ENCODE measurements at places on chromosomes 6 and 20.
A peak's percentile ranks its signal among the peaks of the same experiment; 100 is the strongest.

GRCh38 chr6:134295953-134296553, 21.9 kb downstream of the SGK1 start:
- DNase-seq: peak; percentile 16

- DNase-seq: no peak
Measured at GRCh38 chr6:84601366-84601765, 163.0 kb downstream of the TBX18 start.

DNA sequence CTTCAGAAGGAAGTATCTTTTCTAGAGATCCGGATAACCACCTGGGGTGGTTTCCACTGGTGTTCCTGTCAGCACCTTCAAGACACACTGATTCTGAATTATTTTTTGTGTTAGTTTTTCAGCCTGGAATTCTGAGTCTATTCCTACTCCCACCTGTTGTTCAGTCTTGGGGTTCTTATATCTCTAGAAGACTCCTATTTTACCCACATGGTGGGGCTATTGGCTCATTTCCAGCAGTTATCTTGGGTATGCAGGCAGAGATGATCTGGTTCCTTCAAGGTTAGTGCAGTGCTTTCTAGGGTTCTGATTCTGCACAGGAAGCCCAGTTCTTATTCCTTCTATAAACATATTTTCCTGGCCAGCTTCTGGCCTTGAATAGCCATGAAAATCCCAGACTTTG, 175.6 kb upstream of the PDE7B start:
- peak; percentile 13 for DNase-seq

DNA sequence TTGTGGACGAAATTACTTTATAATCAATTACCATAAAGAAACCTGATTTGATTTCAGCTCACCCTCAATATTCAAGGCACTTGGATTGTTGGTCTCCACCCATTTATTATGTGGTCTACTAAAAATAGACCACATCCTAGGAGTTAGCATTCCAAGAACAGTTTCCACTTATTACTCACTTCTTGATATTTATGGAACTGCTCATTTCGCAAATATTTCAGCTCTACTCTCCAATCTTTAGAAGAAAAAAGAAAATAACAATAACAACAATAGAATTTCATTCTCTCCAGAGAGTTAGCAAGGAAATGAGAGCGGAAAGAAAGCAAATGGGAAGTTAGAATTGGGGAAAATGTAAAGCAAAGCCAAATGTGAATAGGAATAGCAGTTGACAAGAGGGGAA, 26.2 kb upstream of the HDAC2 start:
- DNase-seq: no peak

GRCh38 chr6:147054871-147055270, 149.3 kb upstream of the STXBP5 start:
- no peak for DNase-seq

GRCh38 chr6:92777146-92777740, 642.1 kb downstream of the EPHA7 start:
- no peak for DNase-seq

DNA sequence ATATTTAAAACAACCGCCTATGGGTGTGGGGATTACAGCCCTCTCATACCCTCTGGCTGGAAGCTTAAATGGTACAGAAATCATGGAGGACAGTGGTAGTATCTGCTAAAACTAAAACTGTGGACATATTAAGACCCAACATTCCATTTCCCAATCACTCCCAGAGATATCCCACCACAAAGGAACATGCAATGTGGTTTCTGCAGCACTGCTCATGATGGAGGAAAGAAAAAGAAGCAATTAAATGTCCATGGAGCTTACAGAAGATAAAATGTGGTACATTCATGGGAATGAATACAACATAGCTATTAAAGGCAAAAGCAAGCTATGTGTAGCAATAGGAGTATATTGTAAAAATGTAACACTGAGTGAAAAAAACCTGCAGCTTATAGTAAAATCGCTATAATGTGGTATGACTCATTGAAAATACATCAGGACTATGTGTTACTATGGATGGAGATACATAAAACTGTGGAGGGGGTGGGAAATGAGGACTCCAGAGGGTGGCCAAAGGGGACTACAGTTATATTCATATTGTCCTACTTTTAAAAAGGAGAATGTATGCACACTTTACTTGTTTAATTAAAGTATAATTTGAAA, 22.9 kb upstream of the NNAT start:
- DNase-seq: no peak

- DNase-seq: peak; percentile 53
Measured at GRCh38 chr20:48818481-48818987, 9.3 kb downstream of the PREX1 start.

- no peak for DNase-seq
Measured at GRCh38 chr6:4274382-4275082, 139.2 kb upstream of the ECI2 start.

DNA sequence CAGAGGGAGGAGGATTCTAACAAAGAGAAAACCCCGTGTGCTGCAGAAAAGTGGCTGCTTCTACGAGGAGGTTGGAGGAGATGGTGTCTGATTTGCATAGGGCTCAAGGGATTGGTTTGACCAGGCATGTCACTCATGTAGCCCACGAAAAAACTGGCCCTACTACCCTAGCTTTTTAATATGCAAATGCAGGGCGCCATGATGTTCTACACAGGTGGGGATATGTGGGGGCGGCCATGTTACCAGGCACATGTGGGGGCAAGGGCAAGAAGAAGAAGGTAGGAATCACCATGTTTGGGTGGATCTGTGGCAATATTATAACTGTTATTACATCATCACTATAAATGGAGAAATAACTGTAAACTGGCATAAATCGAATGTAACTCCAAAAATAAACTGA, 9.9 kb downstream of the KIAA1755 start:
- no peak for DNase-seq

GRCh38 chr20:20480689-20481088, 112.8 kb downstream of the INSM1 start:
- no peak for DNase-seq

- no peak for DNase-seq
Measured at GRCh38 chr6:166499350-166500163, 86.9 kb downstream of the RAMACL start.

DNA sequence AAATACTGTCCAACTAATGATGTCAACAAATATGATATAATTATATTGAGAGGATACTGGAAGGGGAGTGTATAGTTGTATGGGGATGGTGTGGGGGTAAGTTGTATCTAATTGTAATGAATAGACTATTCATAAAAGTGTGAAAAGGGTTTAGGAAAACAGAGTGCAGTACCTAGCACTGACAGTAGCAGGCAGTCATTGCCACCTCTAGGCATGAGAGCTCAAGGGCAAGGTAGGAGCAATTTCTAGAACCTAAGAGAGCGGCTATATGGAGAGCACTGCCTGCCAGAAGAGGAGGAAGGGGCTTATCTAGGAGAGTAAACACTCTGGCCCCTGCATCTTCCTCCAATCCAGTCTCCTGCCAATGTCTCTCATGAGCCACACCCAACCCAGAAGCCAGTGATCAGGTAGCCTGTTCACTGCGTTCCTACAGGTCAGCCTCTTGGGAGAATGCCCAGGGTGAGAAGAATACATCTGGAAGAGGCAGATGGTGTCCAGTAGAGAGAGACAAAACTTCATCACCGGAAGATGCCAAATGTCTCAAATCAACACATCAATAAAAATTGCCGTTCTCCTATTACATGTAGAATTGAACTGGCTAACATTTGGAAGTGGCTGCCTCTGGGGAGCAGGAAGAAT, 200.0 kb downstream of the LY86 start:
- peak; percentile 40 for DNase-seq

GRCh38 chr20:16601047-16601446, 27.8 kb upstream of the KIF16B start:
- no peak for DNase-seq

DNA sequence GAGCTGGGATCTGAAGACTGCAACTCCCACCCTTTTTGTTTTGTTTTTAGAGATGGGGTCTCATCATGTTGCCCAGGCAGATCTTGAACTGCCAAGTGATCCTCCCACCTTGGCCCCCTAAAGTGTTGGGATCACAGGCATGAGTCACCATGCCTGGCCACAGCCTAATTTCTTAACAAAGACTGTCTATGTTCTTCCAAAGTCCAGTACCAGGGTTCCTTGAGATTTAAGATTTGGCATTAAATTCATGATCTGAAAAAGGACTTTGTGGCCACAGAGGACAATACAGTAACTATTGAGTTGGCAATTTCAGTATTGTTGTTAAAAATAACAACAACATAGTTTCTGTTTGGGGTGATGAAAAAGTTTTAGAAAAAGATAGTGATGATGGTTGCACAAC, 28.7 kb upstream of the BEND3 start:
- no peak for DNase-seq

- no peak for DNase-seq
Measured at GRCh38 chr6:140225701-140226436, 851.4 kb upstream of the CITED2 start.

DNA sequence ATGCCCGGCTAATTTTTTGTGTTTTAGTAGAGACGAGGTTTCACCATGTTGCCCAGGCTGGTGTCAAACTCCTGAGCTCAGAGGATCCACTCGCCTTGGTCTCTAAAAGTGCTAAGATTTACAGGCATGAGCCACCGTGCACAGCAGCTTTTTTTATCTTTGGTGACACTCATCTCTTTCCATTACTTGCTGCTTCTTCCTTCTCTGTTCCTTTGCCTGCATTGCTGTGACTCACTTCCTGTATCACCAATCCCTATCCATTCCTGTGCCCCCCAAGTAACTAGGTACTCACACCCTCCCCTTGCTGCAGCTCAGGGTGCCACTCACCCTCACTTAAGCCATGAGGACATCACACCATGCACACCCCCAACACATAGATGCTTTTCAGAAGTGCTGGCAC, 24.6 kb downstream of the KHDC1L start:
- no peak for DNase-seq

DNA sequence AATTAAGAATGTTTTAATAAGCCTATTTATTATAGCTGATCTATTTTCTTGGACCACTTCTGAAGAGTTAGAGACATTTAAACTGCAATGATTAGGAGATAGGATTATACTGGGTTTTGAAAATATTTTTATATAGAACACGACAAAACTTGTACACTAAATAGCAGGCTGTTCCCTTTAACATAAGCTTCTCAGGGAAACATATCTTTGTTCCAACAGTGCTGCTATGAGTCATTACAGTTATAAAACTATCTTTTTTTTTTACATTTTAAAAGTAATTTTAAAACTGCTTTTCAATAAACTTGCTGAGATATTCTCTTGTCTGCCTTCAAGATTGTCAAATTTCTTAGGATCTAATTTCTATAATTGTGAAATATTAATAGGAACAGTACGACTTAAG, 389.1 kb downstream of the ARHGAP18 start:
- DNase-seq: no peak

DNA sequence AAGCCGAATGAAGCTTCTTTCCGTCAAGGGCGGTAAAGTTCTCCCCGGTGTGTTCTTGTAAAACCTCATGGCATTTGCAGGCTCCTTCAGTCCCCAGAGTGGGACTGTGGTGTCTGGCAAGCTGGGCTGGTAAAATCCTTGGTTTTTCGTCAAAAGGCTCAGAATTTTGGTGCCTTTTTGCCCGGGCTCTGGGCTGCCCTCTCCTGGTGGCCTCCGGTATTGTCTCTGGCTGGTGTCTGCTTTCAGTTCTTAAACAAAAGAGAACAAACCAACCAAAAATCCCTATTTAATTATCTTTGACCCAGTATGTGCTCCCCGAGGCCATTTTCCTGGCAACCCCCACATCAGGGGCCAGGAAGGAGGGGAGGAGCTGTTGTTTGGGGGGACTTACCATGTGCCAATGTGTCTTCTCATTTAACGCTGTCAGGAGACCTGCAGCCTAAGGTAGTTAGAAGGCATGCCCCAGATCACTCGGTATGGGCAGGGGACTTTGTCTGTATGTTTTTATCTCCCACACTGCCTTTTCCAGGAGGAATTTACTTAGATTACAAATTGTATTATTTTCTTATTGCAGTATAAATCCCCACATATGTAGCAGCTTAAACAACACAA, 11.1 kb downstream of the CDH4 start:
- DNase-seq: no peak

DNA sequence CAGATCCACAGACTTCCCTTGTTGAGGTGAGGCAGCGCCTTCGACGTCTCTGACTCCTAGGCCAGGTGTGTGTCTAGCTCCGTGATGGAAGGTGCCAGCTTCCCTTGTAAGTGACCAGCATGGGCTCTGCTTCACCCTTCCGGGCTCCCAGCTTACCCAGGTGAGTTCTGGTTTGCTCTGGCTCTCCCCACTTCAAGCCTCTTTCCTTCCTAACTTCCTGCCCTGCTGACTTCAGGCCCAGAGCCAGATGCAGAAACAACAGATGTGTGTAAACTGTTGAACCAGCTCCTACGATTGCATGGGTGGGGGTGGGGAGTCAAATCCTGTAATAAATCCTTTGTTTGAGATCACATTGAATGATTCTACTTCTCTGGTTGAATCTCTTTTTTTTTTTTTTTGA, 51.6 kb upstream of the BMP6 start:
- no peak for DNase-seq

DNA sequence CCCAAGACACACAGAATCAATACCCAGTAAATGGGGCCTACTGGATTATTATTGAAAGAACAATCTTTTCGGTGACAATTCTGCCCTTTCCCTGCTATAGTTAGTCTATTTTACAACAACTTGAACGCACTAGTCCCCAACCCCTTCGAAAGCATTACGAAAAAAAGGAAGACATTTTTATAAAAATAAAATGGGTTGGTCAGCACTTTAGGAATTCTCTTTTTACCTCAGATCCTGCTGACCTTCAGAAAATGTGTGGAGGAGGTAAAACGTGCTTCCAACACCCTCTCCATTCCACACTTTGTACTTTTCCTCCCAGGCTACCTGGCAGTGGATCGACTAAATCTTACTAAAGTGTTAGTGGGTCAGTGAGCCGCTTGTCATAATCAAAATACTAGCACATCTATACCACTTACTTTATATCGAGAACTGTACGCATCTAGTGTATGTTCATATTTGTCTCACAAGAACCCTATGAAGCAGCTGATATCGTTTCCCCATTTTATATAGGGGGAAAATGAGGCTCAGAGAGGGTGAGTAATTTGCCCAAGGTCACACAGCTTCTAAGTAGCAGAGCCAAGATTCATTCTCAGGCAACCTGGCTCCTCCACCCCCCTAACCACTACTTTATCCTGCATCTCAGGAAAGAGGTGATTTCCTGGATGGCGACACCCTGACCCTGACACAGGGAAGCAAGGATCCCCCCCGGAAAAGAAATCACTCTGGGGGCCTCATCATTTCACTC, 10.6 kb downstream of the NFATC2 start:
- DNase-seq: no peak

- DNase-seq: no peak
Measured at GRCh38 chr20:1418350-1418749, 25.5 kb upstream of the FKBP1A start.

GRCh38 chr20:59723607-59724456, 119.5 kb downstream of the PHACTR3 start:
- no peak for DNase-seq

DNA sequence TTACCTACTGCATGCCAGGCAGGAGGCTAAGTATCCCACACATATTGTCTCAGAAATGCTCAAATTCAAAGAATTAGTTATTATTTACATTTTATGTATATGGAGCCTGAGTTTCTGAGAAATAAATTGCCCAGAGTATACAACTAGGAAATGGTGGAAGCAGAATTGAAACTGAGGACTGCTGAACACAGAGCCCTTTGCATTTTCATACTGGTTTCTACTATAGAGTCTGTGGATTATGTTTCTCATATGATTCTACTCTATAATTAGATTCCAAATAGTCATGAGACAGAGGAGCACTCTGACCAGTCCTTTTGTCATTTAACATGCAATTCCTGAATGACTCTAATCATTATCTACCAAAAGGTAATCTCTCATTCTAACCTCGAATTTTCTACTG, 254.3 kb downstream of the LMBRD1 start:
- no peak for DNase-seq

GRCh38 chr6:135146162-135146934, 34.8 kb upstream of the MYB start:
- no peak for DNase-seq
